ENCODE measurements at places on chromosomes 1 and 21. TPM values are rescaled to one million over a fixed set of nuclear protein-coding genes. Genes with fewer than 3 reads are reported as not detected.

PRPF38B gene
- 32.8 TPM for total RNA-seq

LRRIQ3 gene
- 0.63 TPM for total RNA-seq

DNA sequence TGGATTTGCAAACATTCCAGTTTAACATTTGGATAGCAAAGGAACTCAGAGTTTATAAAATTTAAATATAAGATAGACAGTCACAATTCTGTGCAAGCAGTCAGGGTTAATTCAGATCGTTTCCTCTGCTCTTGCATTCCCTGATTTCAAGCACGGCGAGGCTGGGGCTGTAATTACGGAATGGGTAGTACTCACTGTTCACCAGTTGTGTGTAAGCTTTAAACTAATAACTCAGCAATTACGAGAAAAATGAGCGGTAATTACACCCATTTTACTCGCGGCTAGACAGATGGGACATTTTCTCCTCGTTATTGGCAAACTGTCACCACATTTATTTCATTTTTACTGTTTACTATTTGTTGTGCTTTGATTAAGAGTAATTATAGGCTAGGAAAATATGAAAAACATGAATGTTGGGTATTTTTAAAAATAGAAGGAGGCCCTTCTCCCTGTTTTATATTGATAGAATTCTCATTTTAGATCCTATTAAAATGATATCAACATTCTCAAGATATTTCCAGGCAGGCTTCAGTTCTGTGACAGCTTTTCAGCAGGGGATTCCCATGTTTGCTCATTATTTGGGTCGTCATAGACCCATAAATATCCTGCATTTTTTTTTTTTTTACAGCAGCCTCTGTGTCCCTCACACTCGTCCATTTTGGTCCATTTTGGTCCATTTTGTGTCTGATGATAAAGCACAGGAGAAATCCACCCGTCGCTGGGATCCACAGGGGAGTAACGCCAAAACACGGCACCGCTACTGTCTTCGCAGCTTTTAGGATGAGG lies 208.3 kb downstream of the DSCAM start:
- DNase-seq: no peak

DNA sequence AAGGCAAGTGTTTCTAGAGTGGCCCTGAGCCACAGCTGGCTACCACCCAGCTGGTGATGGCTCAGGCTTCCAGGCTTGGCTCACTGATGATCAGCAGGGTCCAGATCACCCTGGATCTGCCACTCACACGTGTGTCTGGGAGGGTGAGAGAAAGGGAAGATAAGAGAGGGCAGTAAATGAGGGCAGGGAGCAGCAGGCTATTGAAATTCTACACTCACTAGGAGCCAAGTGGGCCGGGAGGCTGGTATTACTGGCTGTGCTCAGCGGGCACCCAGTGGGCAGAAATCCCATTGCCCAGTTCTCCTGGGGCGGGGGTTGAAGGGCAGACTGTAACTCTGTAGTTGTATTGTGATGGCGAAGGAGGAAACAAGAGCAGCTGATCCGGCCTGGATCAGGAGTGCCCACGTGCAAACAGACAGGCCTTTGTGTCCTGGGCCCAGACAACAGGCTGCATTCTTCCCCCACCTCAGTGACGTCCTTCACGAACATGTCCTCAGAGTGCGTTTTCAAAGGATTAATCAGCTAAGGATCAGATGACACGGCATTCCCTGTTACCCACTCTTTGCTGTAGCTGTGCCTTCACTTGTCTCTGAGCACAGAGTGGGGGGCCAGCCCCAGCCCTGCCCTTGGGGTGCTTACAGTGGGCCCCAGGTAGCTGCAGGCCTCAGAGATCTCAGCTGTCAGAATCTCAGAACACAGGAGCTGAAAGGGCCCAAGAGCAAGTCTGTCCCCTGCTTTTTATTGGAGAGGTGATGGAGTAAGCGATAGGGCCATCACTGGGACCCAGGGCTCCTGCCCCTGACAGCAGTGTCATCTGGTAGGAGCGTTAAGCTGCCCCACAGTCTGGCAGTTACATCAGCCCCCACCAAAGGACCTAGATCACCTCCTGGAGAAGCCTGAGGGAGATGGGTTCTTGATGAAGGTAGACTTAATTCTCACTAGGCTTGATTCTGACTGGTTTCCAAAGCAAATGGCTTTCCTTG lies 60.5 kb downstream of the ATP1A1 start:
- no peak for DNase-seq

- DNase-seq: no peak
These were observed 9.8 kb upstream of the EGLN1 start for GRCh38 chr1:231431665-231432415.

DNA sequence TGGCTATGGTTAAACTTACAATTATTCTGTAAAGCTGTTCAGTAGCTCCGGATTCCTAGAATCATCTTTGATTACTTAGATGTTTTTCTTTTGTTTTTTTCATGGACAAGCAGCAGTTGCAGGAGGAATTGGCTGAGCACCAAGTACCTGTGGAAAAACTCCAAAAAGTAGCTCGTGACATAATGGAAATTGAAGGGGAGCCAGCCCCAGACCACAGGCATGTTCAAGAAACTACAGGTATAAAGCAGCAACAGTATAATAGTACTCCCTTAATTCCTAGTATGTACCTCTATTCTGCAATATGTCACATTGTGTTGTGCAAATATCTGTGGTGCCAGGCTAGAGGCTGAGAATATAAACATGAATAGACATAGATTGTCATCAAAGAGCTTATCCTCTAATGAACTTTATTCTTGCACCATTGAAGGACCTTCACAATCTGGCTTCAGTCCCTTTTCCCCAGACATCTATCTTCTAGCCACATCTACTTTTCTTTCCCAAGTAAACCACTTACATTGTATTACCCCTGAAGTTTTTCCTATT lies 132.3 kb upstream of the BMP8A start:
- no peak for DNase-seq

GRCh38 chr1:49051647-49052046 lies 275.0 kb upstream of the BEND5 start:
- no peak for DNase-seq

DNA sequence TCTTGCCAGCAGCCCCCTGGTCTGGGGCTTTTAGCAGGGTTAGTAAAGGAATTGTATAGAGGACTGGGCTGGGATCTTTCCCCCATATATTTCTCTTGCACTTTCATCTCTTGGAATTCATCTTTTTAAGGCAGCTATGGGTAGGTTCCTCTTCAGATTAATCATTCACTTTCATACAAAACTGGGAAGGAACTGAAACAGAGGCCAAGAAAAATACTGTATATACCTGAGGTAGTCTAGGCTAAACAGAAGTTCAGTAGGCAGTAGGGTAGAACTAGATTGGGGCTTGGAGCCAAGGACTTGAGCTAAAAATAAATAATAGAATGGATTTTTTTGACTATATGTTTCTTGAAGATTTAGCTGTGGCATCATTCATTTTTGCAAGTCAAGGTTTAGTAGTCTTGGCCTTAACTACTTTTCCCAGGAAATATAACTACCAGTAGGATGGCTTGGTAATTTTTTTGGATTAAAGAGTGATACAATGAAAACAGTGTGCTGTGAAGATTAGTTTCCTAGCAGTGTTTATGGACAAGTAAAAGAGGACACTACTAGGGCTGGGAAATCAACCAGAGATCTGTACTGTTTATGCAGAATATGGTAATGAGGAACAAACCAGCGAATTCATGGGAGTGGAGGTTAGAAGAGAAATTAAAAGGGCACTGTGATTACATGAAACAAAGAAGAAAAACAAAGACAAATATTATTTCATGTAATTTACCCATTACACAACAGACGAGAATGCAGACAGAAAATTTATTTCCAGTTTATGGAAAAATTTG lies 50.9 kb upstream of the PTGS2 start:
- DNase-seq: no peak
